ENCODE measurements at places on chromosomes 6 and 20. TPM values are rescaled to one million over a fixed set of nuclear protein-coding genes. Genes with fewer than 3 reads are reported as not detected.
A peak's percentile ranks its signal among the peaks of the same experiment; 100 is the strongest.

PPP1R3G gene
- 0.05 TPM for total RNA-seq

OGFRL1 gene
- 9.1 TPM for total RNA-seq

SPTLC3 gene
- total RNA-seq, result not detected

NAPB gene
- 16.6 TPM for total RNA-seq

TSHZ2 gene
- 1.1 TPM for total RNA-seq

HLA-DQB1 gene
- 21.0 TPM for total RNA-seq

C2 gene
- total RNA-seq, result not detected

PSORS1C1 gene
- total RNA-seq, result not detected

ADAM33 gene
- total RNA-seq, result not detected

- no peak for DNase-seq
- H3K36me3 ChIP-seq, result peaks cover 21% of the 10 kb centered on the region
- H3K27ac ChIP-seq, result no peak overlapping the region
- H3K4me3 ChIP-seq, result no peak overlapping the region
Observed at GRCh38 chr6:4486568-4487315, 289.5 kb upstream of the CDYL start.

- no peaks in the 10 kb centered on the region for H3K27me3 ChIP-seq
- no peak overlapping the region for H3K4me3 ChIP-seq
- peaks cover 53% of the 10 kb centered on the region for H3K4me1 ChIP-seq
- DNase-seq, result no peak
Observed at GRCh38 chr20:2132461-2132901, 30.9 kb downstream of the STK35 start.

- DNase-seq, result no peak
- peak overlapping the region; percentile 95 for H3K4me3 ChIP-seq
- H3K36me3 ChIP-seq, result no peaks in the 10 kb centered on the region
Observed at GRCh38 chr20:38962928-38963401, 821 bp downstream of the DHX35 start.

DNA sequence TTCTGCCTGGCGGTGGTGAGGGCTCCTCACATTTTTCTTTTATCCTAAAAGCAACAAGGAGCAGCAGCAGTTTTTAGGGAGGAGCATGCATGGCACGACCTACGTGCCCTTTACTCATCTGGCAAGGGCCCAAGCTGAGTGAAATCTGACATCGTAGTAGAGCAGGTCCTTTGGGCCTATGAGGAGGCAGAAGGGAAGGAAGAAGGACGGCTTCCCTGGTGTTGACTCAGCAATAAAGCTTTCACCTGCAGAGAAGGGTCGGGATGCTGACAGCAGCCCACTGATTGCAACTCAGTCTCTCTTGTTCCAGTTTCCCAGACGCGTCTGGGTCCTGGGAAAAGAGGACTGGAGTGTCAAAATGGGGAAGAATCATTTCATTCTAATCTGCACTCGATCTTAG is 409.1 kb upstream of the AGPAT4 start:
- no peak for DNase-seq
- no peaks in the 10 kb centered on the region for H3K36me3 ChIP-seq
- H3K4me3 ChIP-seq, result no peak overlapping the region

DNA sequence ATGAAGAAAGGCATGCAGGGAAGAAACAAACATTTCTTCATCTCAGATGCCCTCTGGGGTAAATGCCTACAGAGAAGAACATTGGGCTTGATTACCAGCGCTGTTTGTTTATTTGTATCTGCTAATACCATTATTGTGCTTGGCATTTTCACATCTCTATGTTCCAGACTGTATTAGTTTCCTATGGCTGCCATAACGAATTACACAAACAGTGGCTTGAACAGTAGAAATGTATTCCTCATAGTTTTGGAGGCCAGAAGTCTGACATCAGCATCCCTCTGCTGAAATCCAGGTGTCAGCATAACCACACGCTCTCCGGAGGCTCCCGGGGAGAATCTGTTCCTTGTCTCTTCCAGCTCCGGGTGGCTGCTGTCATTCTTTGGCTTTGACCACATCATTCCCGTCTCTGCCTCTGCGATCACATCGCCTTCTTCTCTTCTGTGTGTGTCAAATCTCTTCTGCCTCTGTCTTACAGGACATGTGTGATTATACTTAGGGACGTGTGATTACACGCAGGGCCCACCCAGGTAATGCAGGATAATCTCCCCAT is 241.6 kb upstream of the SUPT3H start:
- peak overlapping the region; percentile 49 for H3K4me3 ChIP-seq
- H3K36me3 ChIP-seq, result no peaks in the 10 kb centered on the region
- DNase-seq, result no peak
- peak overlapping the region; percentile 63 for H3K27ac ChIP-seq
- no peaks in the 10 kb centered on the region for H3K27me3 ChIP-seq

GRCh38 chr6:112683926-112684325 is 336.8 kb downstream of the RFPL4B start:
- H3K27ac ChIP-seq, result no peak overlapping the region
- no peak for DNase-seq
- no peaks in the 10 kb centered on the region for H3K4me1 ChIP-seq
- H3K27me3 ChIP-seq, result no peaks in the 10 kb centered on the region
- no peaks in the 10 kb centered on the region for H3K36me3 ChIP-seq

GRCh38 chr20:10626896-10627295 is 46.9 kb downstream of the JAG1 start:
- H3K4me3 ChIP-seq, result no peak overlapping the region
- DNase-seq, result no peak
- no peaks in the 10 kb centered on the region for H3K4me1 ChIP-seq
- H3K27ac ChIP-seq, result no peak overlapping the region
- H3K27me3 ChIP-seq, result no peaks in the 10 kb centered on the region

DNA sequence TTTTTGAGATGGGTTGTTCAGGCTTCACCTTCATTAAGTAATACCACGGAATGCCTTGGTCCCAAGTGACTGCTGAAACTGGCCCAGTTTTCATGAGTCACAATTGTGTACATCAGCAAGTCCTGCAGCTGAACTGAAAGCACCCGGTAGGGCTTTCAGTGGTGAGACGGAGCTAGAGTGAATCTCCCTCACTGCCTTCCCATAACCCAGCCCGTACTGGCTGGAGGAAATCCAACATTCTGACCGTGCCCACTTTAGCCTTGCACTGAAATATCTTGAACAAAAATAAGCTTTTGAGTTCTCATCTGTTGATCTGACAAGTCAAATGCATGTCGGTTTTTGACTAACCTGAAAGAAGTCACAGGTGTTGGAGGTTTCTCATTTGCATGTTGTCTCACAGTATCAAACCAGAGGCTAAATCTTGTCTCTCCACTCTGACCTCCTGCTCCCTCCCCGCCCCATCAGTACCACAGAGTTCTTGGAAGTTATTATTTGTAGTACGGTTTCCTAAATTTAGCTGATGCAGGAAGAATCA is 35.9 kb downstream of the DUSP22 start:
- peak overlapping the region; percentile 12 for H3K4me3 ChIP-seq
- H3K27me3 ChIP-seq, result no peaks in the 10 kb centered on the region
- peak; percentile 28 for DNase-seq
